ENCODE measurements at places on chromosomes 2 and 18.

- DNase-seq: no peak
These were observed 24.5 kb downstream of the CRACDL start for GRCh38 chr2:98911376-98912154.

DNA sequence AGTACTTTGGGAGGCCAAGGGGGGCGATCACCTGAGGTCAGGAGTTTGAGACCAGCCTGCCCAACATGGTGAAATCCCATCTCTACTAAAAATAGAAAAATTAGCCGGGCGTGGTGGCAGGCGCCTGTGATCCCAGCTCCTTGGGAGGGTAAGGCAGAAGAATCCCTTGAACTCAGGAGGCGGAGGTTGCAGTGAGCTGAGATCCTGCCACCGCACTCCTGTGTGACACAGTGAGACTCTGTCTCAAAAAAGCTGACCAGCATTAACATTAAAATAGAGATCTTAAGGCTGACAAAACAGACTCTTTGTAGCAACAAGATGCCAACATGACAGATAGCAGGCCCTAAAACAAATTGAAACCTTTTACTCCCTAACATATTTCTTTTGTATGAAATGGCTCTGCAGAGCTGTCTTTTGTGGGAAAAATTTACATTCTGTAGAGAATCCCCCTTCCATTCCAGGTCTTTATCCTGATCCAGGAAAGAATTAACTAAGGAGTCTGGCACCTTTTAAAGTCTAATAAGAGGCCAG lies 213.9 kb downstream of the RAB3GAP1 start:
- DNase-seq: no peak

DNA sequence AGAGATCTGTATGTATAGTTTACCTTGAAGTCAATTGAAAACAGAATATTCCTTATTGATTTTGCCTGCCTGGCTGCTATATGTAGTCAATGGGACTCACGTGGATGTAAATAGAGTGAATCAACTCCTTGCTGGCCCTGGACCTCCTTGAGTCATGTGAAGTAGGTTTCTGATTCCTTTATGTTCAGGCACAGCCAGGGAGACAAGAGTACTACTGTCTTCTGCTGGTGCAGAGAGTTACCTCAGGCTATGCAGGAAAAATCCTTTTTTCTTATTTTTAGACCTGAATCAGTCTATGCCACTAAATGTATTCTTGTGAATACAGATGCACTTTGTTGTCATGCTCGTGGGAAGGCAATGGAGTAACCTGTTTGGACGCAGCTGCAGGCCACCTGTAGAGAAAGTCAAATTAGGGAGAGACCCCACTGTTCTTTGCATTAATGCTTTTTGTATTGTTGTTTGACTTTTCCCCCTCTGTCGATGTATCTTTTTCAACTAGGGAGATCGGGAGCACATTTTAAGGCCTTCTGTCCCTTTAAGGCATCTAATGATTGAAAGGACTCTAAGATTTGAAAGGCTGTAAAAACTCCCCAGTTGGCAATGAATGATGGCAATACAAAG lies 473.9 kb downstream of the ARHGAP15 start:
- no peak for DNase-seq

DNA sequence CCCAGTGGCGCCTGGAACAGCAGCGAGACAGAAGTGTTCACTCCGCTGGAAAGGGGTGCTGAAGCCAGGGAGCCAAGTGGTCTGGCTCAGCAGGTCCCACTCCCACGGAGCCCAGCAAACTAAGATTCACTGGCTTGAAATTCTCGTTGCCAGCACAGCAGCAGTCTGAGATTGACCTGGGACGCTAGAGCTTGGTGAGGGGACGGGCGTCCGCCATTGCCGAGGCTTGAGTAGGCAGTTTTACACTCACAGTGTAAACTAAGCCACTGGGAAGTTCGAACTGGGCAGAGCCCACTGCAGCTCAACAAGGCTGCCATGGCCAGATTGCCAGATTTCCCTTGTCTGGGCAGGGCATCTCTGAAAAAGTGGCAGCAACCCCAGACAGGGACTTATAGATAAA lies 94.8 kb downstream of the RTTN start:
- DNase-seq: no peak

DNA sequence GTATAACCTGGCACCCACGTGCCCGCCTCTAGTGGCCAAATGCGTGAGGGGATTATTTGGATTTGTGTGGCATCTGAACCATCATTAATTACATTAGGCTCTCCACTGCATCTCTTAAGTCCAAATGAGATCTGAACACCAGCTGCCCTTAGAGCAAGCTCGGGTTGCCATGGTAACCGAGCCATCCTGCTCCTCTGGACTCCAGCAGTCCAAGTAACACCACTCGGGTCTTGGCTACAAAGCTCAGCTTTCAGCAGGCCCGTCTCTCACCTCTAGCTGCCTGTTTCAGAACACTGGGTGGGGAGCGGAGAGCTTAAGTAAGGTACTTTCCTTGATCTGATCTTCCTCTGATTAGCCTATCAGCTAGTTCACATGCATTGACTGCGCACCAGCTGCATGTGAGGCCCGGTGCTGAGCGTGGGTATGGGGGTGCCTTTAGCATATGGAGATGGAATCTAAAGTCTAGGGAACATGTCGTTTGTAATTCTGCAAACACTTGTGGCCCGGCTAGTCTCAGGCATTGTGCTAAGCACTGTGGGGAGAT lies 14.1 kb upstream of the CYS1 start:
- no peak for DNase-seq

Measured in GM19239 (cell line).